ENCODE measurements at places on chromosomes 3 and 15.

DNA sequence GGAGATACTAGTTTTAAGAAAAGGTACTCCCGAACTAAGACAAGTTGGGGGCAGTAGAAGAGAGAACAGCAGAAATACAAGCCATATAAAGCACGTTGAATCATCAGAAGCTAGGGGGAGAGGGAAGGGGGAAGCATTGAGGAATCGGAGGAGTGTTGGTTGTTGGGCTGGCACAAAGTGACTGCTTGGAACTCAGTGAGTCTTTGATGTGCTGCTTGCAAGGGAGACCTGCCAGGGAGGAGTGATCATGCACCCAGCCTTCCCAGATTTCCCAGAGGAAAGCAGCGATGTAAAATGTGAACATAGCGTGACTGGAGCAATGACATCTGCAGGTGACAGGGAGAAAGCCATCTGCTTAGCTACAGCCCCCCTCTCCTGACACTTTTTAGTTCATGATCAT lies 192.4 kb upstream of the IL12A start:
- DNase-seq = no peak

- no peak for DNase-seq
Measured at GRCh38 chr3:46110701-46111493, 83.6 kb upstream of the XCR1 start.

DNA sequence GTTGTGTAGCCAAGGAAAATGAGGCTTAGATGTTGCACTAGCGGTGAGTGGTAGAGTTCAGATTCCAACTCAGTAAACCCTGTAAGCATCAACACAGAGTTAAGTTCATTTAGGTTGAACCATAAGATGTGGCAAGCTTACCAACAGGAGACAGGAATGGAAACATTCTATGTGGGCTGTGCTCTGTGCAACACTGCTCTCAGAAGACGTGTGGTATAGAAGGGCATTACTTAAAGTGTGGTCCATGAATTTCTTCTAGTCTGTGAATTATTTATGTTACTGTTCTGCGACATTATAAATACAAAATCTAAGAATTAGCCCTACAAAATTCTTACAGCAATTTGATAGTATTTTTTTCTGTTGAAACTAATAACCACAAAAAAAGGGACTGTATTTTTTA lies 213.3 kb downstream of the GRM7 start:
- no peak for DNase-seq

DNA sequence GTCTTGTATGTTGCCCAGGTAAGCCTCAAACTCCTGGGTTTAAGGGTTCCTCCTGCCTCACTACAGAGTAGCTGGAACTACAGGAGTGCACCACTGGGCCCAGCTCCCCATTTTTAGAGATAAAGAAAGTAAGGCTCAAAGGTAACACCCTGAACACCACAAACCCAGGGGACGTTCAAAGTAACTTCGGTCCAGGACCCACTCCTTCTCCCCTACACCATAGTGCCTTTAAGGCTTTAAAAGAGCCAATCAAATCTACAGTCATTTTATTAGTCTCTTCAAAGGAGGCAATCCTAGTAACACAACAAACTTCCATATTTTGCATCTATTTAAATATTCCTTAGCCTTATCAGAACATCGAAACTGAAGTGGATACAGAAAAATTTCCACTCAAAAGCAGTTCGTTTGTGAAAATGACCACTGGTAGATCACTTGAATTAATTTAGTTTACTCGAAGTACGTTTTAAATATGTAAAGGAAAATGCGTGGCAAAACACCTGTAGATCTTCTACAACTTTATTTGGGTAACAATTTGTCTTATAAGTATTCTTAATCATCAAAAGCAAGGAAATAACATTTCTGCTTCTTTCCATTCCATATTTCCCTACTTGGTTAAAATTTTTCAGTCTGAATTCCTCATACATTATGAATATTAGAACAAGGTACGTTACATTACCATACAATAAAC lies 1.8 kb downstream of the STAG1 start:
- no peak for DNase-seq

Data from right renal cortex interstitium (tissue), 3 donors.